ENCODE measurements at places on chromosomes 2 and 18.

DNA sequence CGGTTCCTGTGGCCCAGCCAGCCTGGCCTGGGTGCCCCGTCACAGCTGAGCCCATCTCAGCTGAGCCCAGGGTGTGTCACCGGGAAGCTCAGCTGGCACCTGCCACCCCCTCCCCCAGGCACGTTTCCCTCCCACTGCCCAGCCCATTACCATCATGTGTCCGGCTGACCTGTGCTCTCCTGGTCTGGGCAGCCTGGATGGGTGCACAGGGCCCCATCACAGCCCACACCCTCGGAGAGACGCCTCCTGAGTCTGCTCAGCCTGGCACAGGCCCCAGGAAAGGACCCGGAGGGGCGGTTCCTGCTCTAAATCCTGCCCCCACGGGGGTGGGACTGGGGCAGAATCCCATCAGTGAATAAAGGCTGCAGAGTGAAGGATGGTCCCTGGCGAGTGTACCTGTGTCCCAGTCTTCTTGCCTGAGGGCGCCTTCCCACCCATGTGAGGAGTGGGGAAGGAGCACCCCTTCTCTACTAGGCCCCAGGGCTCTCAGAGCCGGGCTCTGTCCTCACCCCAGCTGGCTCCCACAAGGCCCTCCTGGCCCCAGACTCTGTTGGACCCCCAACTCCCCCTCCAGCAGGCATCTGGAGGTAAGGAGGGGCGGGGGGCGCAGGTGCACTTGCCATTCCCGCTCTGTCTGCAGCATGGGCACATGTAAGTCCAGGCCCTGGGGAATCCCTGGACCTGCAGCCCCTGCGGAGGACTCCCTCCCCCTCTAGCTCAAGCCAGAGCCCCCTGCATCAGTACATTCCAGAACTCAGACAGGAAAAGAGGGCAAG, 21.2 kb downstream of the GPC1 start:
- DNase-seq: no peak

DNA sequence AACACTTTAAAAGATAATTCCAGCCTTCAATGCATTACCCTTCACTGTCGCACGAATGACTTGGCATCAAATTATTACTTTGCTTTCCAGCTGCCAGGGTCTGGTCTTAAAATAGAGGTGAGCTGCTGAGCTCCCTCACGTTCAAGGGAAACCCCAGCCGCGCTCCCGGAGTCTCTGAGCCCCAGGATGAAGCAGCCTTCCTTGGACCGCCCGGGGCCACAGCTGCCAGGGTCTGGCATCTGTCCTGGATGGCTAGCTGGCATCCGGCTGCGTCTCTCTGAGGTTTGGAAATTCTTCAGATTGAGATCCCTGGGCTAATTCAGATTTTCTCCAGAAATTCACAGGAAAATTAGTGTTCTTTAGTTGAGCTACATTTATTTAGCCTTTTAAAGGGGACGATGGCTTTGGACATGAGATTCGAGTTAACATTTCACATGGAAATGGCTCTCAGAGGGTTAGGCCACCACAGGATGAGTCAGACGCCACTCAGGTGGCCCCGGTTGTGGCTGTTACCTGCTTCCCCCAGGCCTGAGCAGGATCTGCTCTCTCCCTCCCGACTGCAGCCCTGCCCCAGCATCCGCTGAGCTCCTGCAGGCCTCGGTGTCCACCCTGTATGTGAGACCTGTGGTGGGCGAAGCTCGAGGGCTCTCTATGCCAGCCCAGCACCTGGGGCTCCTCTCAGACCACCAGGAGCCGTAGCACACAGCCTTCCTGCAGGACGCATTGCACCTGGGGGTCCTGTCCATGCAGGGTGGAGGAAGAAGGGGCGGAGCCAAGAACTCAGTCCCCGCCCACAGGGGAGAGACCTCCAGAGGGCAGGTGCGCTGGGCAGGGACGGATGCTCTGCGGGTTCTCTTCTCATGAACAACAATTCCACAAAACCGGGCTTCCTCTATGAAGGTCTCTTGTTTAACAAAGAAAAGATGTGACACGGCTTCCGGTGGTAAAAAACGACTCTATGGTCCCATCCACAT, 255.5 kb downstream of the TWIST2 start:
- DNase-seq: no peak

GRCh38 chr2:234958746-234959395, 7.1 kb downstream of the SH3BP4 start:
- DNase-seq: no peak

GRCh38 chr2:86671337-86671981, 47.8 kb upstream of the RNF103 start:
- no peak for DNase-seq

- DNase-seq: no peak
These were observed 153.1 kb upstream of the KLHL29 start for GRCh38 chr2:23231865-23232264.

GRCh38 chr2:29504746-29505145, 389.5 kb downstream of the CLIP4 start:
- DNase-seq: no peak

- DNase-seq: no peak
These were observed 103.2 kb upstream of the OTX1 start for GRCh38 chr2:62947403-62947802.

- no peak for DNase-seq
These were observed 9.9 kb downstream of the BMP10 start for GRCh38 chr2:68861330-68861729.

GRCh38 chr2:28750316-28751251, 1.0 kb upstream of the PPP1CB start:
- DNase-seq: no peak

GRCh38 chr2:177474301-177474700, 81.7 kb downstream of the AGPS start:
- no peak for DNase-seq

DNA sequence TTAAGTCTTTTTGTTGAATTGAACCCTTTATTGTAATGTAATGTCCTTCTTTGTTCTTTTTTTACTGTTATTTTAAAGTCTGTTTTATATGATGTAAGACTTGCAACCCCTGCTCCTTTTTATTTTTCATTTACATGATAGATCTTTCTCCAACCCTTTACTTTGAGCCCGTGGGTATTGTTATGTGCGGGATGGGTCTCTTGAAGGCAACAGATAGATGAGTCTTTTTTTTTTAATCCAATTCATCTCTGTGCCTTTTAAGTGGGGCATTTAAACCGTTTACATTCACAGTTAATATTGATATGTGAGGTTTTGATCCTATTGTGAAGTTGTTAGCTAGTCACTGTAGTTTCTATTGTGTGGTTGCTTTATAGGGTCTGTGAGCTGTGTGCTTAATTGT, 120.6 kb downstream of the NCOA1 start:
- DNase-seq: no peak

GRCh38 chr2:177714704-177715103, 322.1 kb downstream of the AGPS start:
- DNase-seq: no peak

DNA sequence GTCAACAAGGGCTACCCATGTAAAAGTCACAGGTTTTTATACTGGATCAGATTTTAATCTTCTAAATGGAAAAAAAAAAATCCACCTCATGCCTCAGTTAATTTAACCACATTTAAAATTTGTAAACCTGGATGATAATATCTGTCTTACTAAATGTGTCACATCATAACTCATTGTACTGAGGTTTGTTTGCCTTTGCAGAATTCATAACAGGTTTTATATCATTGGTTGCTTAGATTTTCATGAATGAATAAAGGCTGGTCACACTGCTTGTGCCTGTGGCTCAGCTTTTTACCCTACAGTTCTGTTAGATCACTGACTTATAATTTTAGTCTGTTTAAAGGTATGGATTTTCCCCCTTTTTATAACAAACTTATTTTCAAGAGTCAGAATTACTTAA, 48.9 kb downstream of the PSMD14 start:
- no peak for DNase-seq

DNA sequence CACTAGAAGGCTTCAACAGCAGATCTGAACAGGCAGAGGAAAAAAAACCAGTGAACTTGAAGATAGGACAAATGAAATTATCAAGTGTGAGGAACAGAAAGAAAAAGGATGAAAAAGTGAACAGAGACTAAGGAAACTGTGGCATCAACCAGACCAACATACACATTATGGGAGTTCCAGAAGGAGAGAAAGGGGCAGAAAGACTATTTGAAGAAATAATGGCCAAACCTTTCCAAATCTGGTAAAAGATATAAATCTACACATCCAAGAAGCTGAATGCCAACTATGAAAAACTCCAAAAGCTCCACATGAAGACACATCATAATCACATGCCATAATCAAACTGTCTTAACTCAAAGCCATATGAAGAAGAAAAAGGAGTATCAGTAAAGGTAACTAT, 79.8 kb downstream of the ROCK1 start:
- DNase-seq: no peak

DNA sequence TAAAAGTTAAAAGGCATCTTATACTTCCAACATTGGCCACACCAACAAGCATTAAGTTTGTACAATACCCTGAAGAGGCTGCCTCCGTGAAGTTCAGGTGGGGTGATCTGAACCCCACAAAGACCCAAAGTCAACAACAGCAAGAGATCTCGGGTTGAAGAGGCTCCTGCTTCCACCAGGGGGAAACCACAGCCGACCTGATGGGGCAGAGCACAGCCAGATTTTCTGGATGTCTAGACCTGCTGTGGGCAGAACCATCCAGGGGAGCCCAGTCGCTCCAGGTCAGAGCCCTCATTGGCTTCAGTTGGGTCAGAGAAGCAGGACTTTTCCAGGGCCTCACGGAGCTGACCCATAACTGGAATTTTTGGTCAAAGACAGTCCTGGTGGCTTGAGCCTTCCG, 66.5 kb upstream of the ACKR3 start:
- DNase-seq: no peak

DNA sequence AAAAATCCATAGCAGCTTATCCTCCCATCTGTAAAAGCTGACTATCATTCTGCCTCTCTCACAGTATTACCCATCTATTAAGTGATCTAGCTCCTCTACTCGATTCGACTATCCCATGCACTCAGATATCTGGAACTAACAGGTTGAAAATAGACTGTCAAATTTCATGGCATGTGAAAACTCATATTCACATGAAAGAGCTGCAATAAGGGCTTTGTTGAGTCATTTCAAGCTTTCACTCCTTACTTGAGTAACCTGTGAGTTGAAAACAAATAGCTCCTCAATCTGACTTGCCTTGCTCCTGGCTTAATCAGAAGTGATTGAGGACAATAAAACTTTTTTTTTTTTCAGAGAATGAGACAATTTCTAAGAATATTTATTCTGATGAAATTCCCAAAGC, 192.4 kb upstream of the ERBB4 start:
- DNase-seq: no peak

GRCh38 chr2:233422050-233422639, 67.9 kb downstream of the DGKD start:
- DNase-seq: peak; percentile 35

DNA sequence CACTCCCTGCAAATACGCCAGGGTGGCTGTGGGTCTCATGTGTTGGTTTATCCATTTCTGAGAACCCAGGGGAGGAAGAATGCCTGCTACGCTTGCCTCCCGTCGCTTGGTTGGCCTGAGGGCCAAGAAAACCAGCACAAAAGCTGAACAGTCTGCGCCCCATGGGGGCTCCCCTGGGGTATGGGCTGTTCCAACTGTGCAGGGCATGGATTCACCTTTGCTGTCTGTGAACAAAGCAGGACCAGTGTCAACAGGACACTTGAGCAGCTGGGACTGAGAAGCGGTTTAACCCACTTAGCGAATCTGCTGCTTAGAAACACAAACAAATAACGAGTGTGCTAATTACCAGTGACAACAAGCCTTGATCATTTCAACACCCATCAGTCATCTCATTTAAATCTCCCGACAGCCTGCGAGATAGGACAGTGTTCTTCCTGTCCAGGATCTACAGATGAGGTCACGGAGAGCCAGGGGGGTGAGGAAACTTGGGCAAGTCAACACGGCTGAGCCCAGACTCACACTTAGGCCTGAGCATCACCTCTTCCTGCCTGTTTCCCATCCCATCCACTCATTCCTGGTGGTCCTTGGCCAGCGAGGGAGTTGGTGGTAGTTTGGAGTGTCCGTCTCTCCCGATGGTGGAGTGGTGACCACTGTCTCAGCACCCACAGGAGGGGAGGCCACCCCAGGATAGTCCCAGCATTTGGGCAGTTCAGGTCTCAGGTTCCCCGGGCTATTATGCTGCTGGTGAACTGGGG, 111.6 kb upstream of the HAAO start:
- DNase-seq: no peak

DNA sequence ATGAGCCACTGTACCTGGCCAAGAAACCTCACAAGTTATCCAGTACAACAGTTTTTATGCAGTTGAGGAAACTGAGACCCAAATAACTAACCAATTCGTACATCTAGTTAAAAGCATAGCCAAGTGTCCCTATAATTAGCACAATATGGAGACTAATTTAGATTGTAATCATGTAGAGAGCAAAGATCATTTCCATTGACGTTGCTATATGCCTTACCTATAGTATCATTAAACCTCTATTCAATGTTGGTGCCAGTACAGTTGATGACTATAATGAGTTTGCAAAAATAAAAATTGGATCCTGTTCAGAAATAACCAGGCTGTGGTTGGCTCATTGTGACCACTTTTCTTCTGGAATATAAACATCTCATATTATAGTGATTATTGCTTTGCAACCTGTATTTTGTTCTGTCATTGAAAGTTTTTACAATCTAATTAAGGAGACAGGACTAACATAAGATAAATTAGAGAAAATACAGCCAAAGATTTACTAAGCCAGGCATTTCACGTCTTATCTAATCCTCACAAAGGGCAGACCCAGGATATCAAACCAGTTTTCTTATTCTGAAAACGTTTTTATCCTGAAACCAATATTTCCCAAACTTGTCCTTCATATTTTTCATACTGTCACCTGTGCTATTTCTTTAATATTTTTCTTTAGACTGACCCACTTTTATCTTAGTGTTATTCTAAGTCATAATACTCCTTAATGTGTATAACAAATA, 130.0 kb upstream of the STON1 start:
- DNase-seq: no peak

DNA sequence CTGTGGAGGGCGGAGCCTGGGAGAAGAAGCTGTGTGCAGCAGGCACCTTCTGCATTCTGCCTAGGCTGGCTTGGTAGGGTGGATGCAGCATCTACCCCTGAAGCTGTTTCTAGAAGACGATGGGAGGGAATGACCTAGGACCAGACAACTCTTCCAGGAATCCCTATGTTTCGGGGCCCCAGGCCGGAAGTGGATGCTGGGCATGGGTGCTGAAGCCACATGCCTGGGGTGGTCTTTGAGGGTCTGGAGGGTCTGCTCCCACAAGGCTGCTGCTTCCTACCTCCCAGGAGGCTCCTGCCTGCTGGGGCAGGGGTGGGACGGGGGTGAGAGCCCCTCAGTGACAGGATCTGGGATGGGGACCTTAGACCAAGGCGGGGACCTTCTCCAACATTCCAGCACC, 61.0 kb downstream of the CIB4 start:
- DNase-seq: no peak

Data from stimulated activated CD4-positive, alpha-beta T cell treated with anti-CD3 and anti-CD28 coated beads, TNF-alpha, amount 100 ng/mL, for 4 hours (primary cell).